Natural killer cell treated with Interleukin-12 subunit alpha and Interleukin-12 subunit beta and Interleukin-15 and Interleukin-18, amount 100 ng/mL, for 72 hours (primary cell): ENCODE measurements at places on chromosomes 13 and 19. TPM values are rescaled to one million over a fixed set of nuclear protein-coding genes. Genes with fewer than 3 reads are reported as not detected.

ATP8B3 gene
- 2.8 TPM for total RNA-seq

GRCh38 chr19:50190439-50190891 is 13.0 kb upstream of the MYH14 start:
- DNase-seq, result no peak

DNA sequence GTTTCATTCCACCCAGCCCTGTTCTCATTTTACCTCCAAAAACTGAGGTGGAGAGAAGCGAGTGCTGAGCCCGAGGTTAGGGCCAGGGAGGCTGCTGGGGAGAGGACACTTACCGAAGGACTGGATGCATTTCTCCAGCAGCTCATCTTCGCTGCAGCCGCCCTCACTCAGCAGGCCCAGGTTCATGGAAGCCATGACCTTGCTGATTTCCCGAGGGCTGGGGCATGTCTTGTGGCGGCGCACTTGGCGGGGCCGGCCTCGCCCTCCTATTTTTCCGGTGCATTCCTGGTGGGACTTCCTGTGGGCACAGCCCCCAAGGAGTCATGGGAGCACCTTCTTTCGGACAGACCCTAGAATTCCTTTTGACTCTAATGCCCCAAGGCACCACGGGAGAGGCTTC is 4.2 kb downstream of the RASGRP4 start:
- DNase-seq, result no peak

GRCh38 chr13:113791226-113791625 is 32.2 kb downstream of the TMEM255B start:
- DNase-seq, result no peak
